ENCODE measurements at places on chromosomes 3 and 15. TPM values are rescaled to one million over a fixed set of nuclear protein-coding genes. Genes with fewer than 3 reads are reported as not detected.

GRCh38 chr15:80977627-80978036 is 12.0 kb downstream of the MESD start:
- peak; percentile 63 for DNase-seq

MESP2 gene
- total RNA-seq: 0.36 TPM

GRCh38 chr3:197508461-197508860 is 47.3 kb downstream of the BDH1 start:
- DNase-seq: no peak

GRCh38 chr3:55483196-55484095 is 3.7 kb downstream of the WNT5A start:
- peak; percentile 2 for DNase-seq

Data from neural crest cell (in vitro differentiated cells).